ENCODE measurements at places on chromosomes 1 and 21. TPM values are rescaled to one million over a fixed set of nuclear protein-coding genes. Genes with fewer than 3 reads are reported as not detected.

TRPM2 gene
- 16.3 TPM for total RNA-seq

RHEX gene
- not detected for total RNA-seq

S100A5 gene
- total RNA-seq = 2.0 TPM

ERMAP gene
- total RNA-seq = 5.0 TPM

OR2L8 gene
- total RNA-seq = not detected

SLFNL1 gene
- 0.11 TPM for total RNA-seq

TAS1R2 gene
- total RNA-seq = not detected

PLA2G4A gene
- 0.09 TPM for total RNA-seq

CD164L2 gene
- total RNA-seq = not detected

C1orf185 gene
- total RNA-seq = not detected

DMBX1 gene
- total RNA-seq = 0.09 TPM

GRHL3 gene
- not detected for total RNA-seq

TCHH gene
- not detected for total RNA-seq

CELA3A gene
- total RNA-seq = not detected

CR1 gene
- 0.08 TPM for total RNA-seq

FUBP1 gene
- 225 TPM for total RNA-seq

GPX7 gene
- 23.0 TPM for total RNA-seq

SLC30A10 gene
- total RNA-seq = not detected

OXCT2 gene
- total RNA-seq = 2.9 TPM

C1orf94 gene
- total RNA-seq = not detected

FCRL4 gene
- not detected for total RNA-seq

LCE2A gene
- total RNA-seq = not detected

TEDDM1 gene
- not detected for total RNA-seq

IGSF3 gene
- 1.4 TPM for total RNA-seq

TSTD1 gene
- total RNA-seq = 66.8 TPM

LRRC8C gene
- total RNA-seq = 31.7 TPM

KRTAP21-2 gene
- not detected for total RNA-seq

VHLL gene
- total RNA-seq = not detected

GNAT2 gene
- 0.34 TPM for total RNA-seq

SLAMF9 gene
- total RNA-seq = not detected

MPL gene
- not detected for total RNA-seq

S100B gene
- not detected for total RNA-seq

KIF14 gene
- total RNA-seq = 18.7 TPM

AKNAD1 gene
- not detected for total RNA-seq

GPR37L1 gene
- not detected for total RNA-seq

MIB2 gene
- 36.7 TPM for total RNA-seq

TRIM17 gene
- 0.91 TPM for total RNA-seq

CD53 gene
- total RNA-seq = 277 TPM

GPR52 gene
- total RNA-seq = 0.57 TPM

FAAH gene
- total RNA-seq = 5.7 TPM

APOBEC4 gene
- not detected for total RNA-seq

DYRK3 gene
- 12.8 TPM for total RNA-seq

LCE1F gene
- not detected for total RNA-seq

C8B gene
- not detected for total RNA-seq

B4GALT2 gene
- total RNA-seq = 11.3 TPM

PPIAL4G gene
- total RNA-seq = 0.36 TPM

NPPA gene
- not detected for total RNA-seq

SEC16B gene
- not detected for total RNA-seq

NECTIN4 gene
- total RNA-seq = not detected
